Fibroblast of pulmonary artery (primary cell): ENCODE measurements at places on chromosomes 7 and 10.

DNA sequence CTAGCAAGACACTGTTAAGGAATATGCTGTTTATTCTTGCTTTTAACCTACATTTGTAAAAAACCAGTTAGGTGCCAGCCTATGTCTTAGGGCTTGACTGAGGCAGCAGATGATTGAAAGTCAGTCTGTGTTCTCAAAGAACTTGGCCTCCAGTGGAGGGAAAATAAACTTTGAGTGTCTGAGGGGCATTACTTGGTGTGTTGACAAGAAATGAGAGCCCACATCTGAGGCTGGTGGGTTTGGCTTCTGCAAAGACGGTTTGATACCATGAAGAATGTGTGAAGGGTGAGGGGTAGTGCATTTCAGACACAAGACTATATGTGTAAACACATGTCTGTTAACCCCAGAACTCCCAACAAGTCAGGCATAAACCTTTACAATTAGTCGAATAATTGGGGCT, 28.5 kb downstream of the CCSER2 start:
- no peak for DNase-seq

- no peak for DNase-seq
These were observed 67.2 kb downstream of the CREB5 start for GRCh38 chr7:28479507-28479947.

DNA sequence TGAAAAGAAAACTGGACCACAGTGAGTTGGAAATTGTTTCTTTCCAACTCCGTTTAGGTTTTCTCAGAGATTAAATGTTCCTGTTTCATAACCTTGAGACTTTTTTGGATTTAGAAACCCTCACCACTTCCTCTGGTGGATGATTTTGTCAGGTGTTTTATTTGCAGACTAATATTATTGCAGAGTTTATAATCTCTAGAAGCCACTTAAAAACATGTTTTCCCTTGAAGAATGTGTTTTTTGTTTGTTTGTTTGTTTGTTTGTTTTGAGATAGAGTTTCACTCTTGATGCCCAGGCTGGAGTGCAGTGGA, 520 bp upstream of the MICU1 start:
- no peak for DNase-seq

DNA sequence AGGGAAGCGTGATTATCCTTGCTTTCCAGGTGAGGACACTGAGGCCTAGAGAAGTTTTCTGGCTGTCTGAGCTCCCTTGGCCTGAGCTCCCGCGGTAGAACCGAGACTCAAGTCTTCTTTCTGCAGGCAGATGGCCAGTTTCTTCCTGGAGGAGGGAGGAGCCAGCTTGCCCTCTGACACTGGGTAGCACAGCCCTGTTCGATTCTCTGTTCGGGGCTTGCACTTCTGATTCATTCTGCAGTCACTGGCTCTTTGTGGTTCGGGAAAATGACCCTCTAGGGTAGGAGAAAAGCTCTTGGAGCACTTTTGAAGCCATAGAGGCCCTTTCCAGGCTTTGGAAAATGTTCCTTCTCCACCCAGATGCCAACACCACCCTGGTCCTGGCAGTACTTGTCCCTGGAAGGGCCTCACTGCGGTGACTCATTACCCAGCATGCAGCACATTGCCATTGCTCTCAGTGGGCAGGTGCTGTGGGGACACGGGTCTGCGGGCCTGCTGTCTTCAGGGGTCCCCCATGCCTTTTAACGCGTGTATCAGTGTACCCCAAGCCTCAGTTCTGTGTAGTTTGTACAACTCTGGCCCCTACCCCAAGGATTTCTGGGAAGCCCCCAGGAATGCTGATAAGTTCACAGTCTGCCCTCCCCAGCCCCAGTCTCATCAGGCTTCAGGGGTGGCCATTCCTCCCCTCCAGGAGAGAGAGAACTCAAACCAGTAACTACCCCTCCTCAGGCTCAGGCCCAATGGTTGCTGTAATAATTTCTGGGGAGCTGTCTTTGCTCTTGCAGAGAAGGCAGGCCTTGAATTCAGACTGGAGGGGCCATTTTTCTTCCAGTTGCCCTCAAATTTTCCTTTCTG, 11.9 kb downstream of the CHST3 start:
- peak; percentile 60 for DNase-seq

- no peak for DNase-seq
These were observed 51.6 kb upstream of the AQP1 start for GRCh38 chr7:30859940-30860496.

GRCh38 chr10:118362103-118362502, 20.0 kb upstream of the FAM204A start:
- DNase-seq, result no peak

DNA sequence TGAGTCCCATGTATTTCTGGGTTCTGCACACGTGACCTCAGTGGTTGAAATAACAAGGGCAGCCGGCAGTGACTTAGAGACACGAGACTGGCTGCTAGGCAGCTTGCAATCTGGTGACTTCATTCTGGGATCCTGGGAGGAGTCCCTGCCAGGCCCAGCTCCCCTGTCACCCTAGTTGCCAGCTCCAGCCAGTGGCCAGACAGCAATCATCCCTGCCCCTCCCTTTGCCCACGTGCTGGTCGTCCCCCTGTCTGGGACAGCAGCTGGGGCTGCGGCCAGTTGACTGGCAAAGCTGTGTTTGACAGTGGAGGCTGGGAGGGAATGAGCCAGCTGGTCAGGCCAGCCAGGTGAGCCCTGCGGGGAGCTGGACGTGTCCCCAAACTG, 30.0 kb downstream of the ADGRA1 start:
- DNase-seq, result no peak

GRCh38 chr7:130242198-130243014, 24.3 kb upstream of the CPA2 start:
- peak; percentile 65 for DNase-seq

DNA sequence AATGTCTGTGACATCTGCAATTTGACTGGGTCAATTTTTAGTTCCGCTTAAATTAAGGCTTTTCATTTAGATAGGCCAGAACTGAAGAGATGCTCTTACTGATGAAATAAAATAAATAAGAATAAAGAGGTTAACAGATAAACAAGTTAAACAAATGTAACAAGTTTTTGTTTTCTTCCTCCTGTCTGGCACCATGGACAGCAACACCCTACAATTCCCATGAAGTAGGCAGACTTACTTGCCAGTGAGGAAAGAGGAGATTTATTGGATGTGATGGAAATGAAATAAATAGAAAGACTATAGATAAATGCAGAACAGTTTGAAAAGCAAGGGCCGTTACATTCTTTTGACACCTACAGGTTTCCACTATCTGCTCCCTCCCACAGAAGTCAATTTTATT, 118.5 kb downstream of the AMPH start:
- DNase-seq, result peak; percentile 42

GRCh38 chr10:66813122-66813521, 112.7 kb upstream of the LRRTM3 start:
- no peak for DNase-seq

DNA sequence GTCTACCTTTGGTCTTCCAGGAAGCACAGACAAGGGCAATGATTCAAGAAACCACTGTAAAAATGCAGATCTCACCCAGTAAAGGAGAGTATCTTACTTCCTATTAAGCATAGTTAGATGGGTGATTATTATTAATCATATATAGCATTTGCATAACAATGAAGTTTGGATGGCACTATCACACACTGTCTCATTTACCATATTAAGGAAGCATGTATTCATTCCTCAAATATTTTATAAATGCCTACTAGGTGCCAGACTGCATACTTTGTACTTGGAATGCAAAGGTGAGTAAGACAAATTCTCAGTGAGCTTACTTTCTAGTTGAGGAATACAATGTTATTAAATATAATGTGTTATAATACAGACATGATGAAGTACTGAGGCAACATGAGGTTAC, 53.9 kb upstream of the SKAP2 start:
- no peak for DNase-seq

GRCh38 chr7:44329888-44330287, 4.5 kb upstream of the CAMK2B start:
- DNase-seq, result no peak

- DNase-seq, result peak; percentile 51
These were observed 88.1 kb upstream of the PDCD4 start for GRCh38 chr10:110783509-110784107.

- no peak for DNase-seq
These were observed 55.3 kb upstream of the CFAP46 start for GRCh38 chr10:132997517-132998265.

DNA sequence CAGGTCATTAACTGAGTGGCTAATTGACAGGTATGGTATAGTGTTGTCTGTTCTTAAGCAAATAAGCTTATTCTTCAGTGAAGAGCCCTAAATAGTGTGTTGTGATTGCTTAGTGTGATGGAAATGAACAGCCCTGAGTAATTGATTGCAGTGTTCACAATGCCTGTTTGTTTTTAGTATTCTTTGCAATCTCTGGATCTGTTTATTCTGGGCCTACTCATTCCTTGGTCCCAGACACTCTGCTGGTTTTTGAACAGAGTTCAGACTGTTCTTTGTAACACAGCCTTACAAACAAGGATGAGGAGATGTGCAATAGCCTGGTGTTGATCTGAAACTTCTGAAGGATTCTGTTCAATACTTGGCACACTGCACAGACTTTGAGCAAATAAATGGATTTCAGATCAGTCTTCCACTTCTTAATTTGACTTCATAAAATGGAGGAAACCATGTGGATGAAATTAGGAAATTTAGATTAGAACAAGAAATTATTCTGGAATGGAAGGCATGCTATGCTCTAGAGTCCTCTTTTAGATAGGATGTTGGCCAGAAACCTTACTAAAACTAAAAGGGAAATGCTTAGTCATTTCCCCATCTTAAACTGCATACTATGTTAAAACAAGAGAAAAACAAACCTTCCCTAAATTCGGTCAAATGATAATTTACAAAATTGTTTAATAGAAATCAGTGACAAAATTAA, 444.2 kb upstream of the SEMA3D start:
- DNase-seq, result peak; percentile 59

GRCh38 chr7:112484671-112485167, 3.9 kb downstream of the LSMEM1 start:
- peak; percentile 90 for DNase-seq

DNA sequence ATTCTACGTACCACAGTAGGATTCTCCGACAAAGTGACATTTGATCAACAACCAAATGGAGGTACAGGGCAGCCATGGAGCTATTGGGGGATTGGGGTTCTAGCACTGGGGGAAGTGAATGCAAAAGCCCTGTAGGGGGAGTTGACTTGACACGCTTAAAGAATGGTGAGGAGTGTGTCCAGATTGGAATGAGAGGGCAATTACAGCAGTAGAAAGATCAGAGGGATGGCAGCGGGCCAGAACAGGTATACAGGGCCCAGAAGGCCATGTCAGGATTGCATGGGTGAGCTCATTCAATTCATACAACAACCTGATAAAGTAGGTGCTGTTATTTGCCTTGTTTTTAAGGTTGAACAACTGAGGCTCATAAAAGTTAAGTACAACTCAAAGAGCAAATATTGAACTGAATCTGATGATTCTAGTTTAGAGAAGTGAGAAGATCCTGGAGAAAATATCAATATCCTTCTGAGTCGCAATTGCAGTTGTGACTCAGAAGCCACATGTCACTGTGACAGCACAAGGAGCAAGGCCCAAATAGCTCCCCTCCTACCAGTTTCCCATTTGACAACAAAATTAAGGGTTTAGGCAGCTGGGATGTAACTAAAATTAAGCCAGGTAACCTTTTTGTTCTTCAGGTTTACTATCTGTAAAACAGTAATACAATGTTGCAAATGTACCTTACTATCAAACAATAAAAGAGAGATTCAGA, 28.0 kb upstream of the CTTNBP2 start:
- no peak for DNase-seq

DNA sequence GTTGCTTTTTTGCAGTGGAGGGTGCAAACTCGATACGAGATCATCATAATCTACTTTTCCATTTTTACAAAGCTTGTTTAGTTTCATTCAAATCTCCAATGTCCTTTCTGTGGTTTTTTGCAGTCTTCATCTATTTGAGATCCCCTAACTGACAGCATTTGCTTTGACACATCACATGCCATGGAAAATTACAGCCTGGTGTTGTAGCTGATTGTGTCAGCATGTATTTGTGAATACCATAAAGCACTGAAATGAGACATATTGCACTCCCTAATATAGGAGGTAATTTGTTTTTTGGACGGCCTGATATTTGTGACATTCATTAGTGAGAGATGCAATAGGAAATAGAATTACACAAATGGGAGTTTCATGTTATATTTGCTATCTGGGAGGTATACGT, 620.8 kb downstream of the KCNMA1 start:
- DNase-seq, result no peak

DNA sequence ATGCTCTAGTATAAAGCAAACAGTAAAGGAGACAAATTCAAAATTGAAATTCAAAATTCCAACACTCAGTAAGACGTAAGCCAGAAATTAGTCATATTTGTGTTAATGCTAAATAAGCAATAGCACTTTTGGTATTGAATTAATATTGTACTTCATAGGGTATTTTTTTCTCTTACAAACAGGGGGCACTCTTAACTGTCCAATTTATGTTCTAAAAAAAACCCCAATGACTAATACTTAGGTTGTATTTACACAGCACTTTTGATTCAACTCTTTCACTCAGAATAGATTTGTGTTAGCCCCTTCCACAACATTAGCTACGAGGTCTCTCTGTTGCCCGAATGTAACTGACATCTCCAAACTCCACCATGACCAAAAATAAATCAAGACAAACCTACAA, 284.9 kb upstream of the COBL start:
- no peak for DNase-seq
